ENCODE measurements at places on chromosomes 7 and 10.

DNA sequence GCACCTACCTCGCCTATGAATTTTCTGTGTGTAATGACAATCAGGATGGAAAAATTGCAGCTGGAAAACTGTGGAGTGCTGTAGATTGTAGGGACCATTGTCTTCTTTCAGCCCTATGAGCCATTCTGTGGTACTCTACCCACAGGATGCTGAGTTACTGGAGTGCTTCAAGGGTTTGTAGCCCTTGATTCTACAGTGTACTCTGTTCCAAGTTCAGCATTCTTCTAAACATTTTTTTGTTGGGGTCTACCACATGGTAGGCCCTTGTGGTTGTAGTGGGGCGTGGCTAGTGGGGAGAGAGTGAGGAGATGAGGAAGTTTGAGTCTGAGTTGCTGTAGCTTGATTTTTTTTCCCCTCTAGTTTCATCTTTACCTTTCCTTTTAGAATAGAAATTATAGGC is 33.5 kb downstream of the REEP3 start:
- no peak for DNase-seq

- DNase-seq, result no peak
Observed at GRCh38 chr10:95691281-95691680, 2.4 kb downstream of the TCTN3 start.

DNA sequence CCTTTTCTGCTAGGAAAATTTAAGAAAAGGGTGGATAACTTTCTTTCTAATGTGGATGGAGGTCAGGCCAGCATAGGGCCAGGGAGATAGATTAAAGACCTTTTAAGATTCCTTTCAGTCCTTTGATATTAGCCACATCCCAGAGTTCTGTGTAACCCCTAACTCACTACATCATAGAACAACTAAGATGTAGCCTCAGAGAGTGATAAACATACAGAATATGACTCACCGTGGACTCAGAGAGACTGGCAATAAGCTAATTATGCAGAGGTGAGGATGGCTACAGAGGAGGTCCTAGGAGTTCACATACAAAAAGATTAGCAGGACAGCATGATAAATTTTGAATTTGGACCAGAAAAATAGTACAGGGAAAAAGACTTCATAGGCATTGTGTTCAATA is 141.0 kb downstream of the AOAH start:
- no peak for DNase-seq

DNA sequence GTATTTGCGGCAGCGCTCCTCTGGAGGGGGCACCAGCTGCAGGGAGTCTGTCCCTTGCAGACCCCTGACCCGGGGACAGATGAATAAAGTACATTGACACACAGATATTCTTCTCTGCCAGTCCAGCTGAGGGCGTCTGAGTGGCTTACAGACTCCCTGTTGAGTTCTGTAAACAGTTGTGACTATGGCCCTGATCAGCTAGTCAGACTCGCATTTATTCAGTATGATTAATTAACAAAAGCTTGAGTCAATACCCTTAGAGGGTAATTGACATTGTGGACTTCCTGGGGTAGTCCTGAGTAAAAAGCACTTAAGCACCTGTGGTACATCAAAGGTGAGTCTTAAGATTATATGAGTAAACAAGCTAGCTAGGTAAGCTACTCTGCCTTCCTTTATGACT is 21.0 kb downstream of the ANKRD30A start:
- DNase-seq, result no peak

DNA sequence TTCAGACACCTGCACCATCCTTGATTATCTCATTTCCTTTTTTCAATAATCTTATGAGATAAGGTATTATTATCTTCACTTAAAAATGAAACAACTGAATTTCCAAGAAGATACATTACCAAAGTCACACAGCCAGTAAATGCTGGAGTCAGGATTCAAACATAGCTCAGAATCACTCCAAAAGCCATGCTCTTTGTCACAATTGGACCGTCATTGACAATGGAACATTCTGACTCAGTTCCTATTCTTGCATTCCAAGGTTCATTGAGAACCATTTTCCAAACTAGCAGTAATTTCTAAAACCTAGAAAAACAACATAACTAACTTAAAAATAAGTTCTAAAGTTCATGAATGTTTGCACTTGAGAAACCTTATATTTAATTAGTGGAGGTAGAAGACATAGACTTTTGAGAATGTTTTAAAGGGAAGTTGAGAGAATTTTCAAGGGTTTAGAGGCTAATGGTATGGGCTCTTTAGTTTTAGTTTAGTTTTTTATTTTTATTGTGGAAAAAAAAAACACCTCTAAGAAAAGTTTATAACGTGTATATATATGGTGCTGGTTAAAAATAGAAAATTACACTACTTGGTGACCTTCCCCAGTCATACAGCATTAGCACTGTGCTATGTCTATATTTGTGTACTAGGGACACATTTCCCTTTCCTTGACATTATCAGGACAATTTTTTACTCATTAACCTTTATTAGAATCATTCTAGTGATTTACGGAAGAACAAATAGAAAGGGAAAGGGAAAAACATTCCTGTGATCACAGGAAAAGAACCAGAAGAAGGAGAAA is 30.9 kb downstream of the LGI1 start:
- no peak for DNase-seq

- DNase-seq, result no peak
Observed at GRCh38 chr10:34098821-34099567, 716.1 kb downstream of the PARD3 start.

DNA sequence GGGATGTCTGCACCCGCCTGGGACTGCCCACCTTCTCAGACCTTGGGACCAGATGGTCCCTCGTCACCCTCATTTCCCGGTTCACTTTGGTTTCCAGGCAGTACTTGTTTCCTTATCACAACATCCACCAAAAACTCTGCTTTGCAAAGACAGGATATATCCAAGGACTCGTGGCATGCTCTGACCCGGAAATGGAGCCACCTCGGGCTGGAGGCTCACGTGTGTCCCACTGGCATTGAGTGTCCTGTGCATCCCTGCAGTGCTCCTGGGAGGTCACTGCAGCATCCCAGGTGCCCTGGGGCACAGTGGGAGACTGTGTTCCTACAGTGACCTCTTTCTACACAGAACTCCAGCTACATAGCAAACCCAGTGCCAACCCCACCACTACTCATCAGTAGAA is 611.9 kb upstream of the FOXK1 start:
- no peak for DNase-seq

GRCh38 chr7:69942573-69942972 is 344.3 kb downstream of the AUTS2 start:
- DNase-seq, result no peak

DNA sequence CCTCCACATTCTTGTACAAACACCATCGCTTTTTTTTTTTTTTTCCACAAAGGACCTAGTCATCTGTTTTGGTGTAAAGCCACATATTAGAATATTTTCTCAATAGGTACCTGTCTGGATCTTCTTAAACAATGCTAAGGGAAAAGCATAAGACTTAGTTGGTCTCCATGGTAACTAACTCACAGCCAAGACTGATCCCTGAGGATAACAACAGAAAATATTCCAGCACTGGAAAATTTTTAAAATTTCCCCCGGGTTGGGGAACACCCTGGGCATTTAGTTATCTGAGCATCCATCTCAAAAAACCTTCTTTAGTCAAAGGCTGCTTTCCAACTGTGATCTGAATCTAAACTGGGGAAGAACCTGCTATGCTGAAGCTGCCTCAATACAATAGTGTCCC is 43.7 kb upstream of the CCDC6 start:
- no peak for DNase-seq

GRCh38 chr10:133467286-133467911 is 13.7 kb downstream of the SCART1 start:
- DNase-seq, result no peak

DNA sequence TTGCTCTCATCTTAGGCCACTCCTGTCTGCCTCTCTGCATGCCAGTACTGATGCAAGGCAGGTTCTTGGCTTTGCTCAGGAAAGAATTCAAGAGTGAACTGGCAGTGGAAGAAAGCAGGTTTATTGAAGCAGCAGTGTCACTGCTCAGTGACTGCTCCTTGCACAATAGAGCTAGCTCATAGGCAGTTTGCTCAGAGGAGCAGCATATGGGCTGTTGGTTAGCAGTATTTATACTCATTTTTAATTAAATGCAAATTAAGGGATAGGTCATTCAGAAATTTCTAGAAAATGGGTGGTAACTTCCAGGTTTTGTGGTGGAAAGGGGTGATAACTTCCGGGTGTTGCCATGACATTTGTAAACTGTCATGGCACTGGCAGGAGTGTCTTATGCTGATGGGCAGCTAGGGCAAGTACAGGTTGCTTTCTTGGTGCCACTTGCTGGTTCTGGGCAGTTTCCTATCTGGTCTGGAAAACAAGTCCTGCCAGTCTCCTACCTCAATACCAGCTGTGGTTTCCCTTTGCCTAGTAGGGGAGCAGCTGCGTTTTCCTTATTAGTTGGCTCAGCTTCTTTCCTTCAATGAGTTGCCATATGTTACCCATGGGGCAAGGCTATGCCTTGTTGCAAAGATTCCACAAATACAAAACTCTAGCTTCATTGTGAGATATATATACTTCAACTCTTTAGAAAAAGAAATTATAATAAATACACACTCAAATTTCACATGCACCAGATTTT is 64.8 kb upstream of the CALD1 start:
- DNase-seq, result no peak

DNA sequence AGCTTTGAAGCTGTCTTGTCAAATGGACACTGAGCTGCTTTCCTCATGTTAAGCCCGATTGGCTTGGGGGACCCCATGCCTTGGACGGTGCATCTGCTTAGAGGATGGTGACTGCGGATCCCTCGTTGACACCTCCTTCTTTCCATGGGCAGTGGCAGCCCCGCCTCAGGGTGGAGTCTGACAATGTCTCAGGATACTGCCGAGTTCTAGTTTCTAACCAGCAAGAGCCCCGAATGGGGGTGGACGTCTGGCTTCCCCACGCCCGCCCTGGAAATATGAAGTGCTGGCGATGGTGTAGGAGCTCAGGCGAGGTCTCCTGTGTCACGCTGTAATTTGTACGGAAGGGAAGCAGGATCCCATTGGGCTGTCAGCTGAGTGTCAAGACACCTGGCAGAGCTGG is 106.2 kb upstream of the CTBP2 start:
- no peak for DNase-seq
